ENCODE measurements at places on chromosomes 4 and X.

DNA sequence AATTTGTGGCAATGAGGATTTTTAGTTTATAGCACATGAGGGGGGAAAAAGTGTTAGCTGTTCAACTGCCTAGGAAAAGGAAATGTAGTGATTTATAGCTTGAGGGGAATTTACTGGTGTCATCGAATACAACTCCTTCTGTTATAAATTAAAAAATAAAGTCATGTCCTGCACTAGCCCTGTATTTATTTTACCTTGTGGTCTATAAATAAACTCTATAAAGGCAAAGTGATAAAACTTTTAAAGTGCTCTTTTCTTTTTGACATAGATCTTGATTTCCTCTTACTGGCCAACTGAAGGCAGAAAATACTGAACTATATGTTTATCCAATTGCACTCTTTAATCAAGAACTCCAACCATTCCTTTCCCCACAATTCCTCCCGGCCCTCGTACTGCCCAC lies 672.1 kb upstream of the SLIT2 start:
- no peak for DNase-seq

DNA sequence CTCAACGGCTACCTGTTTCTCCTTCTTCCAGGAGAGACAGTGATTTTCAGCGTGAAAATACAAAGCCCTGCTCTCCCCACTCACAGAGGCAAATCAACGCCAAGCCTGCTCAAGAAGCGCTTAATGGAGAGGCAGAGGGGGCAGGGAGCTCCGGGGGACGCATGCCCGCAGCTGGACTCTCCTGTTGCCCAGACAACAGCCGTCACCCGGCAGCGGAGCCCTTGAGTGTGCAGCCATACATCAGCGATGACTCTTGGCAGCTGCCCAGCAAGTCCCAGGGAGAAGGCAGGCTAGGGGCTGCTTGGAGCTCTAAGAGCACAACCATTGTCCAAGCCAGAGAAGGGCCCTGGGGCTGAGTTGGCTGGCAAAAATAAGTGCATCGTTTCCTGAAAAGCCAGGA lies 71.0 kb upstream of the AFAP1 start:
- DNase-seq = peak; percentile 99

- no peak for DNase-seq
Observed at GRCh38 chr4:18209448-18209847, 187.9 kb upstream of the LCORL start.

DNA sequence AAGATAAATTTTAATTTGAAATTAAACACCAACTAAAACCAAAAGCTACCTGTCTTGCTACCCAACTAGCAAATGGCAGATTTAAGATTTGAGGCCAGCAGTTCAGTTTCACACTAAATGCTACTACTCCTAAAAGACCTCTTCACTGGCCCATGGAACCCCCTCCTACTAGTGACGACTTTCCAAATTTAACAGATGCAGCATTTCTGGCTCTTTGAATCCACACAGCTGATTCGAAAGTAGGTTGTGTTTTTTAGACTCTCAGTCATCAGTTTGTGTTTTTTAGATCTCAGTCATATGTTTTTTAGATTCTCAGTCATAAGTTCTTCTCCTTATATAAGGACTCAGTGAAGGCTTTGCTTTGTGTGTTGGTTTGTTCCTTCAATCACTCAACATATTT lies 11.1 kb upstream of the CC2D2A start:
- DNase-seq = no peak

GRCh38 chrX:68934922-68935321 lies 106.1 kb downstream of the EFNB1 start:
- DNase-seq = no peak

- DNase-seq = no peak
Observed at GRCh38 chr4:5391492-5391891, 316.9 kb downstream of the EVC2 start.

Measured in COR-L47 (cell line).